ENCODE measurements at places on chromosomes 5 and 9.

GRCh38 chr5:13234-13633 is 78.7 kb upstream of the PLEKHG4B start:
- no peak for DNase-seq

- no peak for DNase-seq
Measured at GRCh38 chr5:131792896-131793295, 3.9 kb downstream of the FNIP1 start.

GRCh38 chr9:16888594-16888993 is 18.1 kb upstream of the BNC2 start:
- DNase-seq = no peak

- no peak for DNase-seq
Measured at GRCh38 chr5:43569236-43569746, 12.4 kb upstream of the PAIP1 start.

- no peak for DNase-seq
Measured at GRCh38 chr9:109865521-109865920, 85.5 kb downstream of the PALM2AKAP2 start.

- DNase-seq = no peak
Measured at GRCh38 chr5:173289372-173289771, 38.8 kb downstream of the STC2 start.

DNA sequence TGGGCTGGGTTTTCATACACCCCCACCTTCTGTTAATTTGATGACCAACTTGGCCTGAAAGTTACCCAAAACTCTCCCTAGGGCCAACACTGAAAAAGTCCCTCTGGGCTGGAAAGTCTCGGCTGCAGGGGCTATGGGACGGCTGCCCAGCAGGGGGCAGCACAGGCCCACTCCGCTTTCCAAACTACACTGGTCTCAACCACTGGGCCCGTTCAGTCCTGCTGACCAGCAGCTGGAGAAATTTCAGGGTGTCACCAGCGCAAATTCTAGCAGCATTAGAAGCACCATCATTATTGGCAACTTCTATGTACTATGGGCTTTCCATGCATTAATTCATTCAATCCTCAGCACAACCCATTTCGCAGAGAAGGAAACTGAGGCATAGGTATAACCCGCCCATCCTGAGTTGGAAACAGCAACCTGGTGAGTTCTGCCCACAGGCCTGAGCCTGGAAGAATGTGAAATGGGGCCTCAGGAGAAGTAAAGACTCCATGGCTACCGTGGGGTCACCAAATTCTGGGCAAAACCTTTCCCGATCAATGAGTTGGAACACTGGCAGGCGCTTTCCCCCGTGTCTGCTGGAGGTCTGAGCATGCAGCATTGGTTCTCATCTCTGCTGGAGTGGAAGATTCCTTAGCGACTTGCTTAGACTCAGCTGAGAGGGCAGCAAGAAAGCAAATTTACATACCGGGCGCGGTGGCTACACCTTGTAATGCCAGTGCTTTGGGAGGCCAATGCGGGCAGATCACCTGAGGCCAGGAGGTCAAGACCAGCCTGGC is 9.7 kb downstream of the ORM2 start:
- DNase-seq = peak; percentile 31

GRCh38 chr5:17802256-17802655 is 168.0 kb downstream of the TAF11L14 start:
- no peak for DNase-seq

DNA sequence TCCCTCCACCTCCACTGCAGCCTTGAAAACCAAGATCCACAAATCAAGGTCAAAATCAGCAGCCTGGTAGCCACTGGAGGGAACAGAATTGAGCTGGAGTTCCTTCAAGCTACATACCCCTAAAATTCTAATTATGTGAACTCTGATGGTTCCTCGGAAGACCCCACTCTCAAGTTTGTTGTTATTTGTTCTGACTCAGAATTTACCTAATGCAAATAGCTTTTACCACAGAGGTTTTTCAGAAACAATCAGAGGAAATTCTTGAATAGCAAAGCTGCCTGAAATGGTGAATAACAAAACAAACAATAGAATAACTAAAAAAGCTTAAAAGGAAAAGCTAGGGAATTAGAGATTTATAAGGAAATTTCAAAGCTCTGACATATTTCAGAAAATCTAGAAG is 220.0 kb downstream of the CDH18 start:
- DNase-seq = no peak

DNA sequence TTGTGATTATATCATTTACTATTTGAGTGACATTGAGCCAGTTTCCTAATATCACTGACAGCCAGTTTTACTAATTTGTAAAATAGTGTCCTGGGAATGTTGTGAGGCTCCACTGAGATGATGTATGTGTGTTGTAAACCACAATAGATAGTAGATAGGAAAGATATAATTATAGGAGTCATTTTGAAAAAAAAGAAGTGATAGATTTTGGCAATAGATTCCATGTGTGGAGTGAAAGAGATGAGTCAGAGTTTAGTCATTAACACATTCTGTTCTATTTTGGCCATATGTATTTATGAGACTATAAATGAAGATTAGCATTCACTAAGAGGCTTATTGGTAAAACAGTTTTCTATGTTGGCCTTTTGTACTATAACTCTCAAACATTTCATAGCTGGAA is 388.2 kb downstream of the FAM170A start:
- no peak for DNase-seq

- no peak for DNase-seq
Measured at GRCh38 chr9:73239570-73240265, 88.1 kb downstream of the ANXA1 start.

GRCh38 chr9:129322022-129322621 is 144.1 kb upstream of the IER5L start:
- DNase-seq = no peak

GRCh38 chr9:113603048-113603375 is 139.5 kb downstream of the RGS3 start:
- no peak for DNase-seq

GRCh38 chr9:107358986-107359385 is 75.9 kb downstream of the RAD23B start:
- DNase-seq = no peak

- peak; percentile 97 for DNase-seq
Measured at GRCh38 chr5:171387345-171387969, at the start of gene NPM1. TSS of gene NPM1 (plus strand) at chr5:171387849. CDS start at chr5:171387949, 100 bp downstream.

DNA sequence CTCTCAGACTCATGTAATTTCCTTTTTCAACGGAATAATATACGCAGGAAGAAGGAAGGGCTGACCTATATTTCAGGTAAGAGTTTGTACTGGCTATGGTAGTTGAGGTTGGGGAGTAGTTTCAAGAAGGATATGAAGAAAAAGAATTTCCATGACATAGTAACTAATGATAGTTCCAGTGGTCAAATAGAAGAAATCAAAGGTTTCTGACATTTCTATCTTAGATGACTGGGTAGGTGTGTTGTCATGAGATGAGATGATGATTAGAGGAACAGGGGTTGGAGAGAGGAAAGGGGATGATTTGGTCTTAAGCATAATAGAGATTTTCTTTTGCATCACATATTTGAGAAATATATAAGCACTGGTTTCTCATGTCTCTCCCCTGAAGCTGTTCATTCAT is 166.0 kb downstream of the SPATA31D1 start:
- DNase-seq = no peak

- no peak for DNase-seq
Measured at GRCh38 chr5:91977579-91977978, 594.5 kb upstream of the ARRDC3 start.

- no peak for DNase-seq
Measured at GRCh38 chr5:35246900-35247647, 16.8 kb upstream of the PRLR start.

DNA sequence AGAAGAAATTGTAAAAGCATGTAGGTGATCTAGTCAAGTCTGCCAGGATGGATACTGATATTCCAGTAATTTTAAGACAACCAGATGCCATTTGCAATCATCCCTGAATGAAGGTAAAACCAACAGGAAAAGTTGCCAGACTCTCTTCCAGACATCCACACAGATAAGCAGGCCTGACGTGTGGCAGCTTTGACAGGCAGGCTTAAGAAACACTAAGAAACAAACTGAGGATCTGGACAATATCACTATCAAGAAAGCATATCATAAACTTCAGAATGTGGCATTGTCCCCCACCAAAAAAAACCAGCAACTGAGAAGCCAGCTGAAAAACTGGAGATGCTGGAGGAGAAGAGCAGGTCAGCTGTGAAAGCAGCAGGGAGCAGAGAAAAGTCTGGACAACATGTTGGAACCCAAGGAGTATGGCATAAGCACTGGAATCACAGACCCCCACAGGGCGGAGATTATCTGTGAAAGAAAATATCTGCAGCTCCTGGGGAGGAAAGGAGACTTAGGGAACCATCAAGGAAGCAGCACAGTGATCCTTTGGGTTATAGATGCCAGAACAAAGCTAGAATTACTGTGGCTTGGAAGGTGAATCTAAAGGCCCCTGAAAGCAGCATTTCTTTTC is 307.0 kb downstream of the CWC27 start:
- no peak for DNase-seq

DNA sequence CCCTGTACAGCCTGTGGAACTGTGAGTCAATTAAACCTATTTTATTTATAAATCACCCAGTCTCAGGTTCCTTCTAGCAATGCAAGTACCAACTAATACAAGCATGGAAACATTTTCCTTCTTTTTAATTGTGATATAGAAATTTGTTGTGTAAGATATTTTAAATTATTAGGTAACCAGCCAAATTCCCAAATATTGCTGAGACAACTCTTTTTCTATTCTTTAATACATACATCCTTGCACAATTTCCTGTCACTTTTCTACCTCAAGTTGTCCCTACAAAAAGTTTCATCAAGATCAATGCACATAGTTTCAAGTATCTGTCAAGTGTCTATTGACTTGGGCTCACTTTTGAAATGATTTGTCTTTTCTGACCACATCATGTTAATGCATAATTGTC is 488.6 kb downstream of the ACTL7B start:
- no peak for DNase-seq

GRCh38 chr5:163379298-163380155 is 57.9 kb upstream of the CCNG1 start:
- DNase-seq = no peak

DNA sequence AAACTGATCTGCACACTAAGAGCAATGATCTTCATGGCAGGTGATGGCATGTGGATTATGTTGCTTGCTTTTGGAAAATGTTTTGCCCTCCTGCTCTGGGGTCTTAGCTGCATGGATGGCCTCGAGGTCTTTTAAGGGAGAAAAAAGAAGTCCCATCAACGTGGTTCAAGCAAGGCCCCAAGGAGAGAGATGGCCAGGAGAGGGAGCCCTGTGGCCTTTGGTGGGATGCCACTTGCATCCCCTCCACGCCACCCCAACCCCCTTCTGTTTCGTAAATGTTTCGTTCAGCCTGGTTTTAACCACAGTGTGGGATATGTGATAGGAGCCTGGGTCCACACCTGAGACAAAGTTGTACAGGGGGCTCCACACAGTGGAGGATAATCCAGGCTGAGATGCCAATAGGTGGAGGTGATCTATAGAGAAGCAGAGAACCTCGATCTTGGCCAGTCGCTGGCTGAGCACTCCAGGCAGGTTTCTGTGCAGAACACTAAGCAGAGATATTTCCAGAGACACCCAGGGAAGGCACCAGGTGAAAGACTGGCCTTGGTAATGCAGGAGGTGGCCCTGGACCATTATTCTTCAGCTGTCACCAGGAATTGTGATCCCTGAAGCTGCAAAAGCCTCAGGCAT is 25.8 kb upstream of the FRRS1L start:
- DNase-seq = no peak
